ENCODE measurements at places on chromosomes 7 and 10. TPM values are rescaled to one million over a fixed set of nuclear protein-coding genes. Genes with fewer than 3 reads are reported as not detected.
A peak's percentile ranks its signal among the peaks of the same experiment; 100 is the strongest.

LIPN gene
- not detected for total RNA-seq

SERPINE1 gene
- total RNA-seq, result 1,267 TPM

HIF1AN gene
- total RNA-seq, result 4.7 TPM

MRPS24 gene
- total RNA-seq, result 145 TPM

SLC18A3 gene
- total RNA-seq, result not detected

DCLRE1C gene
- total RNA-seq, result 8.6 TPM

DNA sequence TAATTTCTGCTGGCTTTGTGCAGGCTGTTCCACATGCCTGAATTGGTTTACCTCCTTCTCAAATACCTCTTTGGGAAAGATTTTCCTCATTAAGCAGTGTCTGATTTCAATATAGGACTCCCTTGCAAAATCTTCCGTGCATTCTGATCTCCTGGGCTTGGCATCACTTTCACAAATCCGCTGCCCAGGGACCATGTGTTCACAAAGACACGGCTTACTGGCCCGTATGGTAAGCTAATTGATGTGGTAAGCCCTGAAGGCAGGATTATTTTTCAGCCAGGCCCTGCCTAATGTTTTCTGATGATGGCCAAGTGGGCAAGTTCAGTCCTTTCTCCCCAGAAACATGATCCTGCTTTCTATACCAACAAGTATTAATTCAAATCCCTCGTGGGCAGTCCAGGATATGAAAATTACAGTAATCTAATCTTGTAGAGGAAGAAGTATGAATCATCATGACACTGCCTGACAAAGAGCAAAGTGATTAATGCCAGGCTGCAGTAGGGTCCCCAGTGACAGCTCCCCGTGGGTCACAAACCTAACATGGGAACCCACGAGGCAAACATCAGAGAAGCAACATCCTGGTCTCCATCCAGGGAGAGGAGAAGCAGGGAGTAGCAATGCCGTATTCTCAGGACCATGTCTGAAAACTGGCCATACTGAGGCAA, 11.6 kb upstream of the SVIL start:
- no peak for DNase-seq

DNA sequence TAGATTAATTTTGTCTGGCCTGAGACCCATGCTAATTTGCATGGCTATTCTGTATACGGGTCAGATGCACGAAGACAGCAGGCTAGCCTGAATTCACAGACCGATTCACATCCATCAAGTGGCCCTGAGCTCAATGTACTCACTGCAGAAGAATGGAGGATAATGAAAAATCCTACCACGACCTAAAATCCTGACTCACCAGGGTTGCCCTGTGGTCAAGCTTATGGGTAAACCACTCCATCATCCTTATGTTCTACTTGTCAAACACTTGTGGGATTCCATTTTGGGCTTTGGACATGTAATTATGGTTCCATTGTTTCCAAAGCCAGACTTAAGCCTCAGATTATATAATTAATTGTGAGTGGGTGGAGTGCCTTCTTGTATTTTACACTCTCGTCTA, 110.4 kb upstream of the ZNF438 start:
- no peak for DNase-seq

DNA sequence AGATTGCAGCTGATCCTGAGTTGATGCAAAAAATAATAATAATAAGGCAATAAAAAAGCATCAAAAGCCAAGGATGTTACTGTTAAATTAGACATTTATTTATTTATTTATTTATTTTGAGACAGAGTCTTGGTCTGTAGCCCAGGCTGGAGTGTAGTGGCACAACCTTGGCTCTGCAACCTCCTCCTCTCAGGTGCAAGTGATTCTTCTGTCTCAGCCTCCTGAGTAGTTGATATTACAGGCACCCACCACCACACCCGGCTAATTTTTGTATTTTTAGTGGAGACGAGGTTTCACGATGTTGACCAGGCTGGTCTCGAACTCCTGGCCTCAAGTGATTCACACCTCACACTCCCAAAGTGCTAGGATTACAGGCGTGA, 465.5 kb upstream of the NRP1 start:
- DNase-seq, result no peak

- no peak for DNase-seq
Measured at GRCh38 chr10:42482411-42482810, 156.0 kb downstream of the ZNF33B start.

- no peak for DNase-seq
Measured at GRCh38 chr10:83592337-83592935, 546.9 kb upstream of the GHITM start.

DNA sequence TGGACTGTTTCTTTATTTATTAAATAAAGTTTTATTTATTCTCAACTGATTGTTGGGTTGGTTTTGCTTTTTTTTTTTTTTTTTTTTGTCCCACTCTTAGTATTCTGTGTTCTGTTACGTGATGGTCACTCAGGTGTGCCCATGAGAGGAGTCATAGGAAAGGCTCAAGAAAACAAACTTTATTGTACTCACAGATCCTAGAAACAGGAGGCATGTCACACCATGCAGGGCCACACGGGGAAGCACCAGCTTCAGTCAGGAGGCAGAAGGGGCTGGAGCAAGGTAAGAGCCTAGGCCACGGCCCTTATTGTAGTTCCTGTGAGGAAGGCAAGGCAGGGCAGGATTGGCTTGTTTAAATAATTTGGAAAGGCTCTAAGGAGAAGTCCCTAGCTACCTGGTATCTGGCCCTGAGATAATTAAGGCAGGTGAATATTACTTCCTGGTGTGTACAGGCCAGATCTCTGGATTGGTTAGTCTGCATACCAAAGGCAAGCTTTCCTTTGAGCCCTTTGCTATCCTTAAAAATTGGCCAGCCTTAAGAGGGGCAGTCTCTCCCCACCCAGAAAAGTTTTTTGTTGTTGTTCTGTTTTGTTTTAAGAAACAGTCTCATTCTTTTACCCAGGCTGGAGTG, 8.3 kb downstream of the ATOH7 start:
- DNase-seq, result no peak

GRCh38 chr7:151484971-151485707, 34.6 kb downstream of the RHEB start:
- no peak for DNase-seq

GRCh38 chr10:125023862-125024496, 82.1 kb downstream of the ZRANB1 start:
- DNase-seq, result no peak

GRCh38 chr7:148944935-148945934, 61.1 kb upstream of the EZH2 start:
- no peak for DNase-seq

- no peak for DNase-seq
Measured at GRCh38 chr7:20299647-20300312, 30.9 kb upstream of the ITGB8 start.

DNA sequence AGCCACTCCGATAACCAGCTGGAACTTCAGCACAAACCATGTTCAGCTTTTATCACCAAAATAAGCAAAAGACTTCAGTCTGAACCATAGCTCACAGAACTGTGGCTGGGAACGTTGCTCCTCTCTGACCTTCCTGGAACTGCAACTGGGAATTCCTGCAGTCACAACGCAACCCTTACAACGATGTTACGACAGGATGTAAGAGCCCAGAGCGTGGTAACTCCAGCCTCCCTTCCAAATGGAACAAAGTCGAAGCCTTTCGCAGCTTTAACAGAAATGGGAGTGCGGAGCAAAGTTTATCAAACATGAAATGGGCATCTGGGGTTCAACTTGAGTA, 162.6 kb downstream of the ADAM12 start:
- DNase-seq, result no peak

GRCh38 chr7:44965937-44966730, 12.7 kb downstream of the MYO1G start:
- no peak for DNase-seq

DNA sequence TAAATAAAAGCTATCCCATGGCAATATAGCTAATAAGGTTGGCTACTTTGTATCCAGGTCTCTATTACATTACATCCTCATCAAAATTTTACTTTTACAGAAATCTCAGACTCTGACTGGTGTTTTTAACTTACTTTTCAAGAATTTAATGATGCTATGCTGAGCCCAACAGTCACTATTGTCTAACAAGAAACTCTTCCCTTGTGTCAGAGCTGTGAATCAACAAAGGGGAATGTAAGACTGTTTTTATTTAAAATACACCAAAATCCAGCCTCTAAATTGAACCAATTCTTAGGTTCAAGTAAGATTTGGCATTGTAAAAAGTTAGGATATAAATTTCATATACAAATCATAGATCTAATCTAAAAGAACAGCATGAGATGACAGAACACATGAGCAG, 7.0 kb downstream of the RTKN2 start:
- no peak for DNase-seq

GRCh38 chr10:103859161-103860086, 4.0 kb upstream of the SH3PXD2A start:
- DNase-seq, result no peak

DNA sequence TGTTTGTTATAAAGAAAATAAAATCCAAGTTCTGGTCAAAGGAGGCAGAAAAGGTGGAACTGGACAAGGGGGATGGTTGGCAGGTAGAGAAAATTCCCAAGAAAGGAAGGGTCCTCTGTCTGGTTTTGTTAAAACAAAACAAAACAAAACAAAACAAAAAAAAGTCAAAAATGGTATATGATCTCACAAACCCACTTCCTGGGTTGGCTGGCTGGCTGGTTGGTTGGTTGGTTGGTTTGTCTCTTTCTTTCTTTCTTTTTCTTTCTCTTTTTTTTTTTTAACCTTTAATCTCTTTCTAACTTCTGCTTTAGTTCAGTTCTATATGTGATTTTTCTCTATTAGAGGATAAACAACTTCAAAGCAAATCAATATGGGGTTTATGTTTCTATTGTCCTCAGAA, 41.1 kb upstream of the CPN1 start:
- no peak for DNase-seq

DNA sequence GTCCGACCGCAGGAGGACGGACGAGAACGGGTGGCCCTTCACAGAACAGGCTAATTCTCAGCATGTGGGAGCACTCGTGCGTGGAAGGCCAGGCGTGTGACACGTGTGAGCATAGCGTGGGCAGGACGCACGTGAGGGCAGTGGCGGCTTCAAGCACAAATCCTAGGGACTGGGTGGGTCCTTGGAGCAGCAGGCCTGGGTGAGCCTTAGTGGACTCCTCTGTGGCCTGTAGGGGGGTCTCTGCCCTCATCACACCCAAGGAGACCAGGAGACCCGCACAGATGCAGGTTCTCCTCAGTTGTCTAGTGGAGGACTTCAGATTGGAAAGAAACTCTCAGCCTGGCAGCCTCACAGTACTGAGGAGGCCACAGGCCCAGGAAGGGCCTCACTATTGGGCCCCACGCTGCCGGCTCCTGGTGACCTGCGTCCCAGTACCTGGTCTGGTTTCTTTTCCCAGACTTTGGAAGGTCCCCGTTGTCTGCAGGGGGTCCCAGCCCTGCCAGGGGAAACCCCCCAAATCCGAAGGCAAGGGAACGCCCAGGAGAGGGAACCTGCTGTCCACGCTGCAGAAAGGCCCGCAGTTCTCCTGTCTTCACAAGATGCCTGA, 49.1 kb upstream of the FAM20C start:
- DNase-seq, result peak; percentile 61

DNA sequence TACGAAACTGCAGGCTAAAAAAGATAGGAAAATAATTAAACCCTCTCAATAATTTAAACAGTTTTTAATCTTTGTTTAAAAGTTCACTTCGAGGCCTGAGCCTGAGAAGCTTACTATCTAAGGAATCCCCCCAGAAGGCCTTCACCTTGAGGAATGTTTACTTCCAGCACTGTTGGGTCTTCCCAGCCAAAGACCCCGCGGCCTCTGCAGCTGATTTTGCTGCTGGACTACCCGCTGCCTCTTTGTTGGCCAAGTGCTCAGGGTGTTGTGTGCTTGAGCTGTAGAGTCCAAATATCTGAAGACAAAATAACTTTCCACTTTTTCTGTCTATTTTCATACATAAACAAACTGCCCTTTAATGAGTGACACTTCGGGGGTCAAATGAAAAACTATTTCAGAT, 292.7 kb downstream of the GLRX3 start:
- DNase-seq, result no peak

GRCh38 chr10:22503315-22504088, 158.2 kb downstream of the SPAG6 start:
- DNase-seq, result no peak

DNA sequence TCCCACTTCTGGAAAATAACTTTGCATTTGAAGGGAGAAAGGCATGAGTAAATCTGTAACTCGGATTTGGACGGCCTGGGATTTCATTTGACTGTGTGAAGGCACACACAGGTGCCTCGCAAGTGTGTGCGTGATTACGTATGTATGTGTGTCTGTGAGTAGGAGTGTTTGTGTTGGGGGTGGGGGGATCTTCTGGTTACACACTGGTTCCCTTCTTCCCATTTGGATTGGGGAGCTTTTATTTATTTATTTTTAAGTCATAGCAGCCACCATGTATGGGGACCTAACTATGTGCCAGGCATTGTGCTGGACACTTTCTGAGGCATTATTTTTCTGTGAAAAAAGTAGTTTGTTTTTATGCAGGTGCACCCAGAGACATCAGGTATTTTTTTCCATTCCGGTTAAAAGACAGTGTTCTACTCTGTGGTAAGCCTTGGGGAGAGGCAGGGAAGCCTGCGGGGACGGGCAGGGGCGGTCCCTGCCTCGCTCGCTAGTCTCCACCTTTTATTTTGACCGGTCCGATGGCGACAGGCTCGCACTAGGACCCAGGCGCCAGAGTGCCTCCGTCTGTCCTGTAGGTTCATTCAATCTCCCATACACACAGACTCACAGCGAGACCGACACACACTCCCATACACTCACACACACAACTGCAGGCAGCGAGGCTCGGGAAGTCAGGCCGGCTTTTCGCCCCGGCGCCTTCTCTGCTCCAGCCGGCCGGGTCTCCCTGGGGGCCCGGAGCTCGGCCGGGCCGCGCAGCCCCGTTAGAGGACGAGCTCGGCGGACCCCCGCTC, at the start of gene MXI1:
Gene MXI1, plus strand, starts transcription at position 595 of the 794 bp plus-strand sequence. CDS start 204 bp downstream, outside the sequence.
- peak; percentile 61 for DNase-seq

DNA sequence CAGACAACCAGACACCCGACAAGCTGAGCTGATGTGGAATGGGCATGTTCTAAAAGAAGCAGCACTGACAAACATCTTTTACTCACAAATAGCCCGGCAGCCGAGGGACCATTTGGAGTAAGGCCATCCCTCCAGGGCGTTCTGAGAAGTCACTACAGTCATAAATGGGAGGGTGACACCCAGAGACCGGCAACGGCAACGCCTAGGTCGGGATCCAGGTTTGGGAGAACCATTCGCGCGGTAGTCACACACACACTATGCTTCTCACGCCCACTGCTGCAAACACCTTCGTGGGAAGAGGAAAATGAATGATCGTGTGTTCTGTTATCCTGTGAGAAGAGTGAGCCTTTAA, 9.8 kb downstream of the TNS3 start:
- DNase-seq, result no peak

Data from ascending aorta (tissue), 2 donors.